ENCODE measurements at places on chromosomes 3 and 15.

- DNase-seq, result no peak
Measured at GRCh38 chr15:35061825-35062737, 23.0 kb downstream of the NANOGP8 start.

GRCh38 chr3:182692695-182693094 is 100.6 kb upstream of the ATP11B start:
- no peak for DNase-seq

GRCh38 chr3:139140553-139140952 is 95.9 kb upstream of the PRR23C start:
- DNase-seq, result no peak

GRCh38 chr3:143078883-143079282 is 40.7 kb upstream of the CHST2 start:
- DNase-seq, result no peak

DNA sequence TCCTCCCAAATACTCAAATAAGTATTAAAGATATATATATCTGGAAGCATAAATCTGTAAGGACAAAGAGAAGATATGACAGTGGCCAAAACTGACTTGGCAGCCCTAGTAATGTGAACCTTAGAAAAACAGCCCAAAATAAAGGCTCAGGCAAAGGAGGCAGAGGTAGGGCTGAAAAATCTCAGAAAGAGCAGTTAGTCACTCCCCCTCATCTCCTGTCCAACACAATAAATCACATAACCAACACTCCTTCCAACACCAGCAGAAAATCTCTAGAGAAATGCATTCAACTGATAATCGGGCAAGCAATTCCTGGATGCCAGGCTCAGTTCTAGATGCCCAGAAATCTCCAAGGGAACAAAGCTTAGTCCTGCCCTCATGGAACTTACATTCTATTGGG is 22.1 kb upstream of the CHRM5 start:
- no peak for DNase-seq

GRCh38 chr15:97319291-97319690 is 641.2 kb upstream of the ARRDC4 start:
- DNase-seq, result no peak

DNA sequence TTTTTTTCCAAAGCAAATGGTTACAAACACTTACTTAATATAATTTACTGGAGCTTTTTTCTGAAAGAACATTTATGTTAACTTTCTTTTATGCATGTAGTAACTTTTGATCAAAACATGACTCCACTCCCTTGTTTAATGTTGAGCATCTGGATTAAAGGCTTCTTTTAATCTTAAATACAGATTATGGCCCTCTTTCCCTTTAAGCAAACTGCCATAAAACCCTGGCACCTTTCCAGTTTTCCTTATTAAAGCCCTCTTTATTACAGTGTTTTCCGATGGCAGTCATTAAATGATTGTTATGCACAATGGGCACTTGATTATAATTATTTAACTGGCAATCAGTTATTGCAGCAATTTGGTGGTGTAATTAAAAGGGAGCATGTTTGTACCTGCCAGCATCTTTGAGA is 167.0 kb downstream of the VGLL4 start:
- no peak for DNase-seq

DNA sequence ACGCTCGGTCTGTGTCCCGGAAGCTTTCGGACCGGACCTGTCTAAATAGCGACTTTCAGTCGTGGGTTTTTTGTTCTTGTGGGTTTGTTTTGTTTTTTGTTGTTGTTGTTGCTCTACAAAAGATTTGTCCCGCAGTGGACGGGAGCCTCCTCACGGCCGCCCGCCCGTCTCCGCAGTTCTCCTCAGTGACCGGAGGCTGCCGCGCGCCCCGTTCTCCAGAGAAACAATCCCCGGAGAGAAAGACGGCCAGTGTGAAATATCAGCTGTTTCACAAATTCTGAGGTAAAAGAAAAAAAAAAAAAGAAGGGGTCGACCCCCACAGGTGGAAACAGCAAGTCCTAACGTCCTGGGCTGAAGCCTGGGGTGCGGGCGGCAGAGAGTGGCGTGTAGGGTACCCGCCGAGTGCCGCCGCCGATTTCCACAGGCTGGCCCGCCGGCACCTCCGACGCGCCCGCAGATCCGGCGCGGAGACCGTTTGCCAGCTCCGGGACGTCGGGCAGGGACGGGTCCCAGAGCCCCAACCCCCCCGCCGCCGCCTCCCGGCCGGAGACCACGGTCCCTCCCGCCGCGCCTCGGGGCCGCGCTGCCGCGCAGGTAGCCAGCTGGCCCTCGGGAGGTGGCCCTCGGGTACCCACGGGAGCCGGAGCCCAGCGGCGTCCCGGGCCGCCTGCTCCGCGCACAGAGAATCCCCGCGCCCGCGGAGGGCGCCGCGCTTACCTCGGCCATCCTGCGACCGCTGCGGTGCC is 478 bp downstream of the BNC1 start:
- no peak for DNase-seq

GRCh38 chr15:80160570-80161156 is 7.9 kb downstream of the FAH start:
- DNase-seq, result no peak

DNA sequence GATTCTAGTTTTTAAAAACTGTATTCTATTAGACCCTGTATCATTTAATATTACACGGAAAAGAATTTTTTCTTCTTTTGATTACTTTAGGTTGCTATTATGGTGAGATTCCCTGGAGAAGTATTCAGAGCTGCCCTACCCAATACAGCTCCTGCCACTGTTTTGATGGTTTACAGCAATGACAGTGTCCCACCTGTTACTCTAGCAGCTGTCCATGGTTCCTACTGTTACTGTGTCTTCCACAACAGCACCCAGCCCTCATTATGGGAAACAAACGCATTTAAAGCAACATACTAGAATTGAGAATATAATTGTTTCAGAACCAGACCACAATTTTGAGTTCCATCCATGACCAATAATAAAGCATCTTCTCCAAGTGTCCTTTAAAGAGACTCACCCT is 450.7 kb downstream of the SHQ1 start:
- no peak for DNase-seq

DNA sequence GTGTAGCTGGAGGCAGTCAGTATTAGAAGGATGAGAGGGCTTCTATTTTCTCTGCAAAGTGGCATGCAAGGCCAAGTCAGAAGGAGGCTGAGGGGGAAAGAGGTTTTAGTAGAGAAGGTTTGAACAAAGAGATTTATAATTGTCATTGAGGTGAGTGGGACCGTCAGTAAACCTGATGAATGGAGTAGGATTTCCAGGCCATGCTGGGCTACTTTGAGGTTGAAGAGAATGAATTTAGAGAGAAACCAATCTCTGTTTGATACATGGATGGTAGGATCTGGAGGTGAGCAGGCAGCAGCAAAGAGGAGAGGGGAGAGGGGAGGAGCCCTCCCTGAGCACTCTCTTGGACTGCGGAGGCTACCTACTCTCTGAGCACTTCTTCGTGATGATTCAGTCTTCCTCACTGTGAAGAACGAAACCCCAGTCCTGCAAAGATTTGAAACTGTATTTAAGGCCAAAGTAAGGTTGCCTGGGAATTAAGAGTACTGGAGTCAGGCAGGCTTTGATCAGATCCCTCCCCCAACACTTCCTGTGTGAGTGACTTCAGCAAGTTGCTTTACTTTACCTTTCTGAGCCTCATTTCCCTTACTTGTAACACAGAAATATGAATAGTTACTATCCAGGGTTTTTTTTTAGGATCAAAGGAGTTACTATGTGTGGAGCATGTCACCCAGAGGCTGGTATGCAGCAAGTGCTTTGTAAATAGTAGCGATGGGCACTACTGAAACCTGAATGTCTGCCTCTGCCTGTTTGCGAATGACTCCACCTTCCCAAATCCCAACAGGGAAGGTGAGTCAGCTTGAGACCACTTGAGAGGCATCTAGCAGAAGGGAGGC is 75.8 kb downstream of the RPL39L start:
- DNase-seq, result no peak

DNA sequence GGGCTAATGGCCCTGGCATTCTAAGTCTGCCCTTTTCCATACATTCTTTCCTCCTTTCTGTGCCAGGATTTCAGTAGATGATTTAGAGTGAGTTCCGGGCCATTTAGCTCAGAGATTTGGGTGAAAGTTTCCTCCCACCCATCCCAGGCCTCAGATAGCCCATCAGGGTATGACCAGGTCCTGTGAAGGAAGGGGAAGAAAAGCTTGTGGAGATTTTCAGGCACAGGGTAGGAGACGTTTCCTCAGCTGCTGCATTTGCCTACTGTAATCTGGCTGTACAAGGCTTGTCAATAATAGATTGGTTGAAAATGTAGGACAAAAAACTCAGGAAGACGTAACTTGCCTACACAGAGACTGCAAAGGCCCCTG is 63.2 kb upstream of the BCL6 start:
- no peak for DNase-seq

GRCh38 chr3:141308588-141309218 is 59.6 kb upstream of the ZBTB38 start:
- no peak for DNase-seq

GRCh38 chr3:97930018-97930417 is 42.2 kb downstream of the RIOX2 start:
- no peak for DNase-seq

DNA sequence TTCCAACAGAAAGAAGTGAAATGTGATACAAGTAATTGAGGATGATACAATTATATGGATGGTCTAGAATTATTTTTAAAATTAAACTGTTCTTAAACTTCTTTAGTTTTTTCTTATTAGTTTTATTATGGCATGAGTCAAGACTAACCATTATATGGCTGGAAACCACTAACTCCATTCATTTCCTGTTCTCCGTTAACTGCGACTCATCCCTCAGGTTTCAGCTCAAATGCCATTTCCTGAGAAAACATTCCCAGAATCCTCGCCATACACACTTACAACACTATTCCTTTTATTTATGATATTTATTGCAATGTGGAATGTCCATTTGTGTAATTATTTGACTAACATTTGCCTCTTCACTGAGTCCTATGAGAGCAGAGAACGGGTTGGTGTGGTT is 394.1 kb downstream of the SOX2 start:
- no peak for DNase-seq

DNA sequence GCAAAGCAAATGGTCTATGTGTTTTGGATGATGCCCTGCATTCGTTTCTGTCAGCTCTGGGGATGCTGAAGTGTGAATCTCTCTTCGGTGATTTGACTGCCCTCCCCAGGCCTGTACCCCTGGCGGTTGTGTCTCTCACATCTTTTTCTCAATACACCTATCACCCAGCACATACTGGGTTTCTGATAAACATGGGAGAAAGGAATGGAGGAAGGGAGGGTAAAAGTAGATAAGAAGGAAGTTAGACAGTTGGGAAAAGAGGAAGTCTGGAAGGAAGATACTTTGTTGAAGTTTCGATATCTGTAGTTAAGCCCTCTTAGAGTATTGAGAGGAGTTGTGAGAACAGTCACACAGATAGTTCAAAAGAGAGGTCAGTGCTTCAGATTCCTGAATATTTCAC is 35.8 kb upstream of the LRTM1 start:
- no peak for DNase-seq

DNA sequence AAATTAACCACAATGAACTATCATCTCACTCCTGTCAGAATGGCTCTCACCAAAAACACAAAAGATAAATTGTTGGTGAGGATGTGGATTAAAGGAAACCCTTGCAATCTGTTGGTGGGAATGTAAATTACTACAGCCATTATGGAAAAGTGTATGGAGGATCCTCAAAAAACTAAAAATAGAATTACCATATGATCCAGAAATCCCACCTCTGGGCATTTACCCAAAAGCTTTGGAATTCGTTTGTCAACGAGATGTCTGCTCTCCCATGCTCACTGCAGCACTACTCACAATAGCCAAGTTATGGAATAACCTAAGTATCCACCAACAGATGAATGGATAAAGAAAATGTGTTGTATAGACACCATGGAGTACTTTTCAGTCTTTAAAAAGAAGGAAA is 21.6 kb downstream of the FSIP1 start:
- no peak for DNase-seq

DNA sequence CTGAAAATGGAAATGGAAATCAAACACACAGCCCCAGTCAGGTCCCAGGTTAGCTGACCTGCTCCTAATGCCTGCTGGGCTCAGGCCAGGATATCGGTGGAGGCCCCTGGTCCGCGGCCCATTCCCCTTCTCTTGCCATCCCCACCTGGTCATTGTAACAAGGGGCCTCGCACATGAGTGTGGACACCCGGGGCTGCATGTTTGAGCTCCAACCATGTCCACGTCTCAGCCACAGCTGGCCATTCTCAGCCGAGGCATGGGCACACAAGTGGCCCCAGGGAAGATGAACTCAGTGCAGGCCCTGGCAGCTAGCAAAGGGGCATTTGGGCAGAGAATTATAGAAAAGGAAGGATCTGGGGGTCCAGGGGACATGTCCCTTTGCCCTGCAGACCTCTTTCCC is 41.7 kb downstream of the FAM174B start:
- DNase-seq, result no peak

DNA sequence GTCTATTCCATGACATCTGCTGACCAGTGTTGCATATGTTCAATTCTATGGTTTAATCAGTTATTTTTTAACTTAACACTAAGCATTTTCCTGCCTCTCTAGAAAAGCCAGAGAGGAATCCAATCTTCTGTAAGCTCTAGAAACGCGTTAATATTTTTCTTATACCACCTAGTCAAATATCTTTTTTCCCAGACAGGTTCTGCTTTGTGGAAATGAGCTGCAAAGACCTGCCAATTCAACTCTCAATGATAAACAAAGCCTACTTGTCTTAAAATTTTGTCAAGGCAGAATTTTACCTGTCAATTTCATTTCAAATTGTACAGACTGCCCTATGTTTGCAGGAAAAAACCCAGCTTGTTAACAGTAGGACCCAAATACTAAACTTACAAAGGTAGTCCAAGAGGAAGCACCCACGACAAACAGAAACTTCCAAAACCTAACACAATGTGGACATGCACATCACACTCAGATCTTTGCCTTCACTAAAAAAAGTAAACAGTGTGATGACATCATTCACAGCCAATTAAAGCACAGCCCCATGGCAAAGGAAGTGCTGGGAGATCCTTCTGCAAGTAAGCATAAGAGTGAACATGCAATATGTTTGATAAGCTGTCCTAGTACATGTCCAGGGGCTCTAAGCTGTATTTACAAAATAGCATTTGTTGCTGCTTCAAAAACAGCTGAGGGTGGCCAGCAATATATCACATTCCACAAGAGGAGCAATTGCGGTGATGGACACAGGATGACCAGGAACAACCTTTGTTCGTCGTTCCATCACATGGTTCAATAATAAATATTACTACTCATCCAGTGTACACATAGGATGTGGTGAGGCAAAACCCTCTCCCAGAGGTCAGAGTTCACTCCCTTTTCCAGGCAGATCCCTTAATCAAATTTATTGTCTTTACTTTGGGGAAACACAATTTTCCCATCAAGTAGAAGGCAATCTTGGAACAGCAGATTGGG is 139.4 kb upstream of the TSC22D2 start:
- no peak for DNase-seq

GRCh38 chr3:12615266-12615665 is 48.7 kb downstream of the RAF1 start:
- no peak for DNase-seq

All from activated naive CD4-positive, alpha-beta T cell (primary cell).